ENCODE measurements at places on chromosomes 2 and 18.

- no peak for DNase-seq
Observed at GRCh38 chr18:31244771-31245394, 73.1 kb upstream of the DSG1 start.

DNA sequence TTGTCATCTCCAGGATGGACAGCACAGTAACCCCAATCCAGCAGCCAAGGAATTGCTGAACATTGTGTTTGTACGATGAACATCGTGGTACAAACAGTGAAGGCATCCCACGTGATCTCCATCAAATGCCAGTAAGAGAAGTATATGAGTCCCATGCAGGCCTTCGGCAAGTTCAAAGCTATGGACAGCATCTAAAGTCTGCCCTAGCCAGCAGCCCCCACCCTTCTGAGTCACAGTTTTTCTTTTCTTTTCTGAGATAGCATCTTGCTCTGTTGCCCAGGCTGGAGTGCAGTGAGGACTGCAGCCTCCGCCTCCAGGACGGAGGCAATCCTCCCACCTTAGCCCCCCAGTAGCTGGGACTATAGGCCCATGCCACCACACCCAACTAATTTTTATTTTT is 71.0 kb upstream of the SRD5A2 start:
- no peak for DNase-seq

DNA sequence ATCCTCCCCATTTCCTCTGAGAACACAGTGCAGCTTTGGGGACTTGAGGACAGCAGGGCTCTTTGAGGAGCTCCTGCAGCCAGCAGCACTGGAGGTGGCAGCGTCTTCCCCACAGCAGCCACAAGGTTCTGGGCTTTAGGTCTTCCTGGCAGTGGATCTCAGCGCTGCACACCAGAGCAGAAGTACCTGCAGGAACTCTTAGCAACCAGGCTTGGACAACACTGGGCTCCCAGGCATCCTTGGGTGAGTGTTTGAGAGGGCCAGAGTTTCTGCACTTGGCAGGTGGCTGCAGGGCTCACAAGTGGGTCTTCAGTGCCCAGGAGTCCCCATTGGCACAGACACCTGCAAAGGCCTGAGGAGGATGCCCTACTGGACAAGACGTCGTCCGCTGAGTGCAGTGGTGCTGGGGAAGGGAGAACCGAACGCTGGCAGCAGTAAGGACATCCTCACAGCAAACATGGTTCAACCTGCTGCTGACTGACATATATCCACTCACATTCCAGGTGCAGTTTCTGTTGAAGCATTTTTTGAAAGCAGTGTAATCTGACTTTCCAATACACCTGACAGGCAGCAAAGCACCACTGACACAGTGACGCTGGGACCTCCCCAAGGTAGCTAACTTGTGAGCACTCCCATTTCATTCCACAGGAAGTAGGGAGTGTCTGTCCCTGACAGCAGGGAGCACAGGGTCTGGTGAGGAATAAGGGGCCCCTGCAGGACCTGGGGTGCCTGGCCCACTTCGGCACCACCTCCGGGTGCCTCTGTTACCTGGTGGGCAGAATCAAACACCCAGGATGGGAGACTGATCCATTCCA is 149.9 kb upstream of the COPS8 start:
- DNase-seq: no peak

GRCh38 chr2:235555371-235555770 is 61.5 kb downstream of the AGAP1 start:
- DNase-seq: no peak

GRCh38 chr2:156342254-156343095 is 10.0 kb upstream of the NR4A2 start:
- DNase-seq: peak; percentile 88

GRCh38 chr18:67183398-67183797 is 333.1 kb downstream of the DSEL start:
- no peak for DNase-seq

- DNase-seq: no peak
Observed at GRCh38 chr18:59087391-59087790, 52.3 kb upstream of the SEC11C start.

DNA sequence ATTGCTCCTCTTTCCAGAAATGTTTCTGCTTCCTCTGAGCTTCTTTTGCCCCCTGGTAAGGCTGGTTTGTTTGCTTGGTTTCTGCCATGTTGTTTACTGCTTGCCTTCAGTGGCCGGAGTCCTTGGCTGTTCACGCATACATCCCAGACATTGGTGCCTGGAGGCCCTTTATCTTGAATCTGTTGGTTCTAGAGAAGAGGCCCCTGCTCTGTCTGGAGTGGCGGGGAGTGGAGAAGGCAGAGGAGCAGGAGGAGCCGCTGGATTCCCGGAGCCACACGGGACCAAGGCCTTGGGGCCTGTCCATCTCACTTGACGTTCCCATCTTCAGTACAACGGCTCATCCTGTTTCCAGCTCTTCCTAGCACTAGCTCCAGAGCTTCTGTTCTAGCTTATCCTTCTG is 77.2 kb upstream of the PXDN start:
- DNase-seq: no peak

GRCh38 chr2:86621280-86621943 is 2.3 kb downstream of the RNF103 start:
- no peak for DNase-seq

DNA sequence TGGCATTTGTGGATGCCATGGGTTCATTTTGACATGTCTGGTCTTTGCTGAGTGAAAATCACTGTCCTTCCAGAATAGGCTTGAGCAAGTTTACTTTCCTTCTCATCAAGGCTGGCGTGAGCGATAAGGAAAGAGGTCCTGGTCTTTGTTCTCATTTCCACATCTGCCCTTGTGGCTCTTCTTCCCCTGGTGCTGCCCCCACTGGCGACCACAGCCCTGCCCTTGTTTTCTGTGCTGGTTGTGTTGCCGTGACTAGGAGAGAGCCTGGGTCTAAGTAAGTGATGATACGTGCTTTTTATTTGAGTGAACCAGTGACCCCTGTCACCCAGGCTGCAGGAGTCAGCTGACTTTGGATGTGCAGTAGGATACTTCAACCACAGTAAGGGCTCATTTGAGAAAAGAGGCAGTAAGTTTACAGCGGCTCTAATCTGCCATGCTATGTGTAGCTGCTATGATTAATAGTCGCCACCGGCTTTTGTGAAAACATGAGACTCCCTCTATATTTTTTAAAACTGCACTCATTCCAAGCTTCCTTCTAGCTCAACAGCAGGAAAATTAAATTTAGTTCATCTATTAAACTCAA is 441.7 kb downstream of the RNF144A start:
- DNase-seq: no peak

- DNase-seq: no peak
Observed at GRCh38 chr2:232576995-232577394, 26.5 kb downstream of the EIF4E2 start.

GRCh38 chr2:86298411-86299390 is 38.7 kb downstream of the REEP1 start:
- DNase-seq: no peak

DNA sequence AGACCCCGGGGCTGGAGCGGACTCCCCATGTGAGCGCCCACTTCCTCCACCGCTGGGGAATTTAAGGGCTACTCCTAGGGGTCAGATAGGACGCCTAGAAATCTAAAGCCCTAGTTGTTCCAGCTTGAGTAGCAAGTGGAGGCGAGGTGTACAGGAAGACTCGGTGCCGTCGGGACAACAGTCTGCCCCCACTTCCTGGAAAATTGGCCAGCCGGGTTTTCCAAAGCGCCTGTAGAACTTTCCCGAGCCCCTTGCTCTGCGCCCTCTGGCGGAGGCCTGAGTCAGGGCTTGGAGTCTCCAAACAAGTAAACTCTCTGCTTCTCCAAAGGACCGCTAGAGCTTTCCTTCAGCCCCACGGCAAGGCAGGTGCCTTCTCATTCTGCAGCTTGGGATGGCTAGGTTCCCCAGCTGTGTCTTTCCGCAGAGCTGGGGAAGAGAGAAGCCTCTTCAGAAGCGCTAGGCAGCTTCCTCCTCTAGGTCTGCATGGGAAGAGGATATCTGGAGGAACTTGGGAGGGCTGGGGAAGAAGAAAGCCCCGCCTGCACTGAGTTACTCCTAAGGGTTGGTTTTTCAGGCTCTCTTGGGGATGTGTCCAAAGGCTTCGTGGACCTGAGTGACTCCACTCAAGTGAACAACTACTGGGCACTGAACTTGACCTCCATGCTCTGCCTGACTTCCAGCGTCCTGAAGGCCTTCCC is 681 bp downstream of the SPR start:
- peak; percentile 53 for DNase-seq

DNA sequence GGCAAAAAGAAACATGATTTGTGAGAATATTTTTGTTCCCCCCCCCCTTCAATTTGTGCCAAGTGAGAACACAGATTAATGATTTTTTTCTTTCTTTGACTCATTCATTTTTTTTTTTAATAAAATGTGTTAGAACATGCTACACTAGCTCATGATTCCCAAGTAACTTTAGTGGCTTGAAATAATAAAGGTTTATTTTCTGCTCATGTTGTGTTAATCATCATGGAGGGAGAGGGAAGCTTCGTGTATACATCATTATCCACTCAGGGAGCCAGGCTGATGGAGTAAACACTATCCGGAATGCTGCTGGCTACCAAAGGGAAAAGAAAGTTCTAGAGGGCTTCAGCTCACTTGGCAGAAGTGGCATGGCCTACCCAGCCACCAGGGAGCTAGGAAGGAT is 40.6 kb downstream of the PHLPP1 start:
- DNase-seq: no peak

DNA sequence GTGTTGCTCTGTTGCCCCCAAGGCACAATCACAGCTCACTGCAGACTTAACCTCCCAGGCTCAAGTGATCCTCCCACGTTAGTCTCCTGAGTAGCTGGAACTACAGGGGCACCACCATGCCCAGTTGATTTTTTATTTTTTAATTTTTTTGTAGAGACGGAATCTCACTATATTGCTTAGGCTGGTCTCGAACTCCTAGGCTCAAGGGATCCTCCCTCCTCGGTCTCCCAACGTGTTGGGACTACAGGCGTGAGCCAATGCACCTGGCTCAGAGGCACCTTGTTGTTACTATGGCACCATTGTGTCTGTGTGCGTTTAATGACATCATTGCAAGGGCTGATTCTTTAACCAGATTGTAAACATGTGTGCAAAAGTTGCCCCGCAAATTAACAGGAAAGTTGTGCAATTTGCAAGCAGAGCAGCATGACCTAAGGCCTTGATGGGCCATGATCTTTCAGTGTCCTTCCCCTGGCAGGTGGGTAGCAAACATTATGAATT is 22.6 kb downstream of the TCF23 start:
- DNase-seq: no peak

DNA sequence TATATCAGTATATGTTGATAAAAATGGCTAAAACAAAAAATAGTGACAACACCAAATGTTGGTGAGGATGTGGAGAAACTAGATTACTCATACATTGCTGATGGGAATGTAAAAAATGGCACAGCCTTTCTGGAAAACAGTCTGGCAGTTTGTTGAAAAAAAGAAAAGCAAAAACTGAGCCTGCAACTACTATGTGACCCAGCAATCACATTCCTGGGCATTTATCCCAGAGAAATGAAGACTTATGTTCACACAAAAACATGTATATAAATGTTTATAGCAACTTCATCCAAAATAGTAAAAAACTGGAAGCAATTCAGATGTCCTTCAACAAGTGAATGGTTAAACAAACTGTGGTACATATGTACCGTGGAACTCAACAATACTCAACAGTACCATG is 7.5 kb upstream of the KDSR start:
- no peak for DNase-seq

- DNase-seq: no peak
Observed at GRCh38 chr2:123720760-123721159, 304.3 kb upstream of the CNTNAP5 start.

DNA sequence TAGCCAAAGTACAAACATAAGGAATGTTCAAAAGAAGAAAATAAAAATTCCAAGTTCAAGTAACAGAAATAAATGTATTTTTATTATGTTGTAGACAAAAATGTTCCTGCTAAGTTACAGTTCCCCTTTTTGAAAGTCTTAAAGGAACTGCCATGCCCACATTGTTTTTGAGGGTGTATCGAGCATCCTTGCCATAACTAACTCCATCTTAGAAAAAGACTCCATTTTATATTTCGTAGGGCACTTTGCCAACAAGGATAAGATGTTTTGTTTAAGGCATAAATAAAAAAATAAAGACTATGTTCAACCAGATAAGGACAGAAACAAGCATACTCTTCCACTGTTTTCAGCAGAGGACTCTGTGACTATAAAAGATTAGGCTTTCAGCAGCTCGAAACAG is 67.3 kb downstream of the TMEM237 start:
- no peak for DNase-seq

DNA sequence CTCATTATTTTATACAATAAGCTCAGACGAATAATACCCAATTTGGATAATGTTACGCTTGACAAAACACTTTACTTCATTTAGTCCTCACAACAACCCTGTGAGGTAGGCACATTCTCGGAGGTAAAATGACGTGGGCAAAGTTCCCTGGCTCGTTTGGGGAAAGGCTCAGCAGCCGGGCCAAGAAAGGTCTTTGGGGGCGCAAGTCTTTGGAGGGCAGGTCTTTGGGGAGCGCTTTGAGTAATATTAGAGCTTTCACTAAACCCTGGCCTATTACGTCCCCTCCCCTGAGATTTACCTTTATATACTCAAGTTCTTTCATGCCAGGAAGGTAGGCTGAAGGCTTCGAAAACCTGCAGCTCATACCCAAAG is 427 bp downstream of the RBKS start:
- DNase-seq: no peak

DNA sequence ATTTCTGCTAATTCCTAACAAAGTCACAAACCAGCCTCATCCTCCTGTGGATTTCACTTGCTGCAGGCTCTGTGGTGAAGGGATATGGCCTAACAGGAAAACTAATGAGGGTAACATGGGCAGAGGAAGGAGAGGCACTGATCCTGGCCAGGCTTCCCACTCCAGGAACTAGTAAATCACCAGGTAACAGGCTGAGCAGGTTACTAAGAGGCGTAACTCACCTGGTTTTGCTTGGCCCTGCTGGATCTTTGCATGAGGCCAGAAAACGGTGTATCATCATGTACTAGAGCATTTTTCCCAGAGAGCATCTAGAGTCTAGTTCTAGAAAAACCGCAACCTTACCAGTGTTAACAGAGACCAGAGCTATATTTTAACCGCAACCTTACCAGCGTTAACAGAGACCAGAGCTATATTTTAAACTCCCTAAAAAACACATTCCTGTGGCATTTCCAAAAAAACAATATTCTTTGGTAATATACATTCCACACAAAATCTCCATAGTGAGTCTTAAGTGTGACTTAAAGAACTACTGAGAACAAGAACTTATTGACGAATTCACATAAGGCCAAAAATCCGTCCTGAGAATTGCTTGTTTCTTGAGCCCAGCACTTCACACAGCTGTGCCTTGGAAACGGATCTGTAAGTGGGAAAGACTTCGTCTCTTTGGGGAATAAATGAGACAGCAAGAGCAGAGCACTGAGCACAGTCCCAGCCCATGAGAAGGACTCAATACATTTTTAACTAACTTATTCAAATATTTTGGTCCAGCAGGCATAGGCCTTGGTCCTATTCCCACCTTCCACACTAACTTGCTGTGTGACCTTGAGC is 43.4 kb downstream of the DPP4 start:
- no peak for DNase-seq

DNA sequence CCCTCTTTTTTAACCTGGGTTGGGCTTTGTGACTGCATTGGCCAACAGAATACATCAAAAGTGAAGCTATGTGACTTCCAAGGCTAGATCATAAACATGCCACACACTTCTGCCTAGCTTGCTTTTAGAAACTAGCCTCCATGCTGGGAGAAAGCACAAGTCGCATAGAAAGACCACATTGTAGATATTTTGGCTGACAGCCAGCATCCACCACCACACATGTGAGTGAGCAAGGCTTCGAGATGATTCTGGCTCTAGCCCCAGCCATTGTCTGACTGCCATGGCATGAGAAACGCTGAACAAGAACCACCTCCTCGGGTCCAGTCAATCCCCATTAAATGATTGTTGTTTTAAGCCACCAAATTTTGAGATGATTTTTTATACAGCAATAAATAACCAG is 66.8 kb upstream of the STPG4 start:
- no peak for DNase-seq

- no peak for DNase-seq
Observed at GRCh38 chr2:238401551-238401950, 25.2 kb upstream of the ASB1 start.
